ENCODE measurements at places on chromosomes 5 and 9.

DNA sequence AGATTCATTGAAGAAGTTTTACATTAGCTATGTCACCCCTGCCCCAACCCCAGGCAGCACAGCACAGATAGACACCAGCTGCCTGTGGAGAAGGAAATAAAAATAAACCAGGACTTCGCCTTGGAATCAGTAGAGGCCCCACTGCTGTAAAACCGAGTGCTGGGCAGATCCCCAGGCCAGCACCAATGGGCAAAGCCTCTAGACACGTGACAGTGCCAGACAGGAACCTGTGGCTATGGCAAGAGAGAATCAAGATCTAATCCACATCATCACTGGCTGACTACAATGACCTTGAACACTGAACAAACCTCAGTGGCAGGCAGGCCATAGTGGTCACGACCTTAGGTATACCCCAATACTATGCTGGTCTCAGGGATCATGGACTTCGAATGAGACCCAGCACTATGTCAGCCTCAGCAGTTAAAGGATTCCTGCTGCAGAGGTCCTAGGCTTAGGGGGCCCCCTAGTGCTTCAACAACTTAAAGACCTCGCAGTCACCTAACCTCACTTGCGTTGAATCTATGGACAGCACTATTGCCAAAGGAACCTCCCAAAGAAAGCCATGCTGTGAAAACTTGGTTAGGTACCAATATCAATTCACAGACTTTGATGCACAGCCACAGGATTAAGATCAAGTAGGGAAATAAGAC is 2118.6 kb upstream of the C9orf72 start:
- peak; percentile 25 for DNase-seq

GRCh38 chr5:40689438-40689837 is 9.7 kb downstream of the PTGER4 start:
- DNase-seq, result peak; percentile 96

- peak; percentile 83 for DNase-seq
Measured at GRCh38 chr9:69771775-69772418, 12.1 kb upstream of the PTAR1 start.

GRCh38 chr5:60332244-60333004 is 367.5 kb downstream of the DEPDC1B start:
- peak; percentile 62 for DNase-seq

DNA sequence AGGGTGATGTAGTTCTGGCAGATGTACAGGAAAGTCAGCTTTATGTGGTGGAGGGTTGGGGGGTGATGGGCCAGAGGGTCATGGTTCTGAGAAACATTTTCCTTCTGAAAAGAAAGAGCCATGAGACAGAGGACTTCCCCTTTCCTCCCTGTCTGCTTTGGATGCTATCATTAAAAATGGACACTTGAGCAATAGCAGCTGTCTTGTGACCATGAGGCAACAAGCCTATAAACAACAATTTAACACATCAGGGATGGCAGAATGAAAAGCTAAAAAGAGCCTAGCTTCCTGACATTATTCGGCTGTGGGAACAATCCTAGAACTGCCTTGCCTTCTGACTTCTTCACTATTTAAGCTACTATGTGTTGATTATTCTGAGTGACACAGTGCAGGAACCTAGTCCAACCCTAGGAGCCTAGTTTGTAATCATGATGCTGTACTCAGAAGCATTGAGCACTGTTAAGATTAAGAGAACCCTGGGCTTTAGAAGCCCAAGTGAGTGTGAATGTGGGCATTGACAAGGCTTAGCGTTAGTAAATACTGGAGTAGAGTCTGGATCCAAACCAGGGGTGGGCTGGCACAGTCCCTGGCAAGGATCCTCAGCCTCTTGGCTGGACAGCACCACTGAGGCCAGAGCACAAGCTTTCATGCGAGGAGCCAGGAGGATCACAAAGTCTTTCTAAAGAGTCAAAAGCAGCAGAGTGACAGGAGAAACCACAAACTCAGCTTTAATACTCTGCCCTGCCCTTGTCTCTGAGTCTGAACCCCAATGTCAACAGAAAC is 178.5 kb upstream of the EGFLAM start:
- no peak for DNase-seq

DNA sequence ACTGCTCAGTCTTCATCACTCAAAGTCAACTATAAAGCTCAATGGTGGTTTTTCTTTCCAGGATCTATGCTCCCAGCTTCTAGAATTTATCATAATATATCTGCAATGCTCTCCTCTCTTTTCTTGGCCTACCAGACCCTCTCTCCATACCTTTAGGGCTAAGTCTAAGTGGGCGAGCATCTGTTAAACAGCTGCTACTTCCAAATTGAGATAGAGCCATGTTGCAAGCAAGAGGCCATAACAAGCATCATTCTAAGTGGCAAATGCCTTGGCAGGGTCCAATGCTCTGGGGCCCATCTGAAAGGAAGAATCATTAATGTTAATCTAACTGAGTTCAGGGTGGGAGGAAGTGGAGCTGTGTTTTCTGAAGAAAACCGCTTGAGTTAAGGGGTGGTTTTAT is 324.0 kb downstream of the TLR4 start:
- no peak for DNase-seq

GRCh38 chr5:145774442-145774841 is 60.7 kb downstream of the PRELID2 start:
- DNase-seq, result no peak

DNA sequence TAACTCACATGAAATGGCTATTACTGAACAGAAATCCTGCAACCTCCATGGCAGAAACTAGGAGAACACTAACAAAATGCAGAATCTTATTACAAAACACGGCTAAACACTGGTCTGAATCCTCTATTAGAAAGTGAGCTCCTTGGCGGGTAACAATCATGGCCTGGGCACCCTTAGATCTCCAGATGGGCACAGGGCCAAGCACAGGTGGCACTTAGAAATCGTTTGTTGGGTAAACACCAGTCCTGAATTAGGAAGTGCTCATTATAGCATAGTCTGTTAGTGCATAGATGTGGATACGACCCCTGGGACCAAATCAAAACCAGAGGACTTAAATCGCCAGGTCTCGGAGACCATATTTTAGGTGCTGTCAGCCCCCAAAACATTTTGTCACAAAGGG is 14.4 kb downstream of the VDAC1 start:
- no peak for DNase-seq

DNA sequence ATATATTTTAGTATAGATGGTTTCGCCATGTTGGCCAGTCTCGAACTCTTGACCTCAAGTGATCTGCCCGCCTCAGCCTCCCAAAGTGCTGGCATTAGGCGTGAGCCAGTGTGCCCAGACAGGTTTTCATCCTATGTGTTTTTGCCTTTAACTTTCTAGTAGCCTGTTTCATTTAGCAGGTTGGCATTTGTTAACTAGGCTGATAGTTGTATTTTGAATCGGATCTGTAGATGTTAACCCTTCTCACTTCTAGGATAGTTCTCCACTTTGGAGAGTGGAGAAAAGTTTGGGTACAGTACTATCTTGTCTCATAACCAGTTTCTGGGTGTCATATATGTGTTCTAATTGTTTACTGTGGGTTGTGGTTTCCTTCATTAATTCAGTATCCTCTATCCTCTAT is 7.3 kb upstream of the FGF18 start:
- DNase-seq, result no peak

DNA sequence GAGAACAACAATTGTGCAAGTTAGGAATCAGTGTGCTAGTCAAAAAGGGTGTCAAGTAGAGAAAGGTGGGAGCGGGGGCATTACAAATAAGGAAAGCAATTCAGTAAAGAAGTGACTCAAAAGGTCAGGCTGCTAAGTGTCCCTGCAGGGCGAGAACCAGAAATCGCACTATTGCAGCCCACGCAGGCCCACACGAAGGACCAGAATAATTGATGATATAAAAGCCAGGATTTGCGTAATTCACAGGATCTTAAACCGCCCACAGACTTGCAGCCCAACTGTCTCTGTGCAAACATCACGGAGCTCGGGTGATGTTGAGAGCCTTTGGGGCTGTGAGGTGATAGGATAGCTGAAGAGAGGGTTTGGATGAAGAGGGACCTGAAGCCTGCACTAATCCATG is 349.0 kb downstream of the BRINP1 start:
- DNase-seq, result no peak

GRCh38 chr5:177423671-177424070 is 2.8 kb upstream of the GRK6 start:
- DNase-seq, result no peak
